Peyer's patch (tissue), 4 donors: ENCODE measurements at places on chromosomes 2 and 18. TPM values are rescaled to one million over a fixed set of nuclear protein-coding genes. Genes with fewer than 3 reads are reported as not detected.

Gene MC2R
- not detected for total RNA-seq

- no peaks in the 10 kb centered on the region for H3K4me1 ChIP-seq
- H3K27ac ChIP-seq = no peak overlapping the region
- no peak for DNase-seq
- no peaks in the 10 kb centered on the region for H3K27me3 ChIP-seq
- H3K36me3 ChIP-seq = no peaks in the 10 kb centered on the region
- H3K4me3 ChIP-seq = no peak overlapping the region
Measured at GRCh38 chr2:238476258-238476657, 49.5 kb downstream of the ASB1 start.

Gene SLC25A52
- not detected for total RNA-seq

DNA sequence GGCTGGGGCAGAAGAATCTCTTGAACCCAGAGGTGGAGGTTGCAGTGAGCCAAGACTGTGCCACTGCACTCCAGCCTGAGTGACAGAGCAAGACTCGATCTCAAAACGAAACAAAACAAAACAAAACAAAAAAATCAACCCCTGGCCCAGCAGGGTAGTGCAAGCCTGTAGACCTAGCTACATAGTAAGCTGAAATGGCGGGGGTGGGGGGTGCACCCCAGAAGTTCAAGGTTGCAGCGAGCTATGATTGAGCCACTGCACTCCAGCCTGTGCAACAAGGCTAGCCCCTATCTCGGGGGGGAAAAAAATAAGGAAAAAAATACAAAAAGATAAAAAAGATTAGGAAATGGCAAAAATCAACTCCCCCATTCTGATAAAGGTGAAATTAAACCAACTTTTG is 6.4 kb downstream of the ATL2 start:
- no peak overlapping the region for H3K27ac ChIP-seq
- DNase-seq = no peak
- no peaks in the 10 kb centered on the region for H3K36me3 ChIP-seq
- H3K4me1 ChIP-seq = peaks cover 22% of the 10 kb centered on the region
- H3K4me3 ChIP-seq = no peak overlapping the region

- H3K27me3 ChIP-seq = no peaks in the 10 kb centered on the region
- H3K27ac ChIP-seq = no peak overlapping the region
- no peaks in the 10 kb centered on the region for H3K4me1 ChIP-seq
- H3K36me3 ChIP-seq = no peaks in the 10 kb centered on the region
Measured at GRCh38 chr2:6069381-6069780, 377.2 kb downstream of the SOX11 start.

- H3K4me3 ChIP-seq = no peak overlapping the region
- no peaks in the 10 kb centered on the region for H3K36me3 ChIP-seq
- no peak overlapping the region for H3K27ac ChIP-seq
- H3K4me1 ChIP-seq = no peaks in the 10 kb centered on the region
- DNase-seq = no peak
Measured at GRCh38 chr18:39779926-39780325, 2175.1 kb upstream of the PIK3C3 start.

- no peaks in the 10 kb centered on the region for H3K27me3 ChIP-seq
- no peaks in the 10 kb centered on the region for H3K36me3 ChIP-seq
- peak; percentile 54 for DNase-seq
- no peak overlapping the region for H3K4me3 ChIP-seq
- peak overlapping the region; percentile 23 for H3K27ac ChIP-seq
Measured at GRCh38 chr2:169711751-169712509, 17.7 kb downstream of the PHOSPHO2 start.

- no peak for DNase-seq
- no peaks in the 10 kb centered on the region for H3K36me3 ChIP-seq
- H3K4me1 ChIP-seq = no peaks in the 10 kb centered on the region
- H3K27ac ChIP-seq = peak overlapping the region; percentile 56
- no peaks in the 10 kb centered on the region for H3K27me3 ChIP-seq
Measured at GRCh38 chr2:20190876-20191713, 33.8 kb downstream of the SDC1 start.

GRCh38 chr2:152470861-152471854 is 136.2 kb downstream of the FMNL2 start:
- no peak for DNase-seq
- H3K27me3 ChIP-seq = no peaks in the 10 kb centered on the region
- no peak overlapping the region for H3K4me3 ChIP-seq
- no peaks in the 10 kb centered on the region for H3K36me3 ChIP-seq

- H3K27me3 ChIP-seq = no peaks in the 10 kb centered on the region
- no peak for DNase-seq
- H3K27ac ChIP-seq = no peak overlapping the region
- no peaks in the 10 kb centered on the region for H3K36me3 ChIP-seq
Measured at GRCh38 chr2:225865468-225865867, 466.0 kb downstream of the NYAP2 start.

DNA sequence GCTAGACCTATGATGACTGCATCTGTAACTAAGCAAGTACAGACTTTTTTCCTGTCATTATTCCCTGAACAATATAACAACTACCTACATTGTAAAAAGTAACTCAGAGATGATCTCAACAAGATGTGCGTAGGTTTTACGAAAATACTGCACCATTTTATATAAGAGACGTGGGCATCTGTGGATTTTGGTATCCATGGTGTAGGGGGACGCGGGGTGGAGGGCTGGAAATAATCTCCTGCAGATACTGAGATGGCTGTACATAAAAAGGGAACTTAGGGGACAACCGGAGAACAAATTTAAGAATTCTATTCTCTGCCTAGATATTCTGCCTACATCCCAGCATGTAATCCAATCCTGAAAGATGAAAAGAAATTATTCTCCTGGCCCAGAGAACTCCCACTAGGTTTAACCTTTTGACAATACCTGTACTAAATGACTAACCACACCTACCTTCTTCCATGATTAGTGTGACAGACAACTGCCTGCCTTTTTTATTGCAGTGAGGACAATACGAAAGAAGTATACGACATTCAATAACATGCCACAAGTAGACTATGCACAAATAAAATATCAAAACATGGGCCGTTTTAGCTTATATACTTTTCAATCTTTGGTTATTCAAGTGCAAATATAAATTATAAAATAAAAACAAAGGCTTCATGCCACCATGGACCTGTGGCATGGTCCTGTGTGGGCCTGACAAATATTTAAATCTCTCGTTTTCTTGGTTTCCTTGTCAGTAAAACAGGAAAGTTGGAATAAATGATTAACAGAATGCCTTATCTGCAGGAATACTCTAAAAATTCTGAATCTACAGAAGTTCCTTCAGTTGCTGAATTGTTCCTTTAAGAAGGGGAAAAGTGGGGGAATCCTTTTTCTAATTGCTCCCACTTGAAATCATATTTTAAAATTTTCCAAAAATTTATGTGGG is 46.3 kb downstream of the RTN4 start:
- no peaks in the 10 kb centered on the region for H3K27me3 ChIP-seq
- no peak overlapping the region for H3K27ac ChIP-seq
- DNase-seq = no peak
- no peaks in the 10 kb centered on the region for H3K36me3 ChIP-seq
